ENCODE measurements at places on chromosomes 16 and 17. TPM values are rescaled to one million over a fixed set of nuclear protein-coding genes. Genes with fewer than 3 reads are reported as not detected.

SLC5A11 gene
- not detected for total RNA-seq

KRT25 gene
- total RNA-seq: not detected

GRCh38 chr17:77343031-77343800 is 202.4 kb downstream of the SEC14L1 start:
- DNase-seq: no peak

SCARF1 gene
- total RNA-seq: 9.5 TPM

- DNase-seq: no peak
Measured at GRCh38 chr16:65827231-65827630, 539.3 kb upstream of the CDH5 start.

- DNase-seq: no peak
Measured at GRCh38 chr17:41413353-41413957, 10.9 kb downstream of the KRT37 start.

UNC13D gene
- total RNA-seq: 158 TPM

ITGAX gene
- total RNA-seq: 45.9 TPM

GRCh38 chr17:40068129-40068581 is 5.4 kb downstream of the THRA start:
- no peak for DNase-seq

RPTOR gene
- 68.2 TPM for total RNA-seq

GRCh38 chr16:85056211-85056748 is 28.7 kb downstream of the KIAA0513 start:
- peak; percentile 62 for DNase-seq

DNA sequence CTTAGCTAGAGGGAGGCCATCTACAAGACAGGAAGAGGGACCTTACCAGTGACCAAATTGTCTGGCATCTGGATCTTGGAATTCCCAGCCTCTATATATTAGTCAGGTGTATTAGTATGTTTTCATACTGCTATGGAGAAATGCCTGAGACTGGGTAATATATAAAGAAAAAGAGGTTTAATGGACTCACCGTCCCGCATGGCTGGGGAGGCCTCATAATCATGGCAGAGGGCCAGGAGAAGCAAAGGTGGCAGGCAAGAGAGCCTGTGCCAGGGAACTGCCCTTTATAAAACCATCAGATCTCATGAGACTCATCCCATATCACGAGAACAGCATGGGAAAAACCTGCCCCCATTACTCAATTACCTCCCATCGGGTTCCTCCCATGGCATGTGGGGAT is 500.2 kb downstream of the SHISA9 start:
- DNase-seq: no peak

DNA sequence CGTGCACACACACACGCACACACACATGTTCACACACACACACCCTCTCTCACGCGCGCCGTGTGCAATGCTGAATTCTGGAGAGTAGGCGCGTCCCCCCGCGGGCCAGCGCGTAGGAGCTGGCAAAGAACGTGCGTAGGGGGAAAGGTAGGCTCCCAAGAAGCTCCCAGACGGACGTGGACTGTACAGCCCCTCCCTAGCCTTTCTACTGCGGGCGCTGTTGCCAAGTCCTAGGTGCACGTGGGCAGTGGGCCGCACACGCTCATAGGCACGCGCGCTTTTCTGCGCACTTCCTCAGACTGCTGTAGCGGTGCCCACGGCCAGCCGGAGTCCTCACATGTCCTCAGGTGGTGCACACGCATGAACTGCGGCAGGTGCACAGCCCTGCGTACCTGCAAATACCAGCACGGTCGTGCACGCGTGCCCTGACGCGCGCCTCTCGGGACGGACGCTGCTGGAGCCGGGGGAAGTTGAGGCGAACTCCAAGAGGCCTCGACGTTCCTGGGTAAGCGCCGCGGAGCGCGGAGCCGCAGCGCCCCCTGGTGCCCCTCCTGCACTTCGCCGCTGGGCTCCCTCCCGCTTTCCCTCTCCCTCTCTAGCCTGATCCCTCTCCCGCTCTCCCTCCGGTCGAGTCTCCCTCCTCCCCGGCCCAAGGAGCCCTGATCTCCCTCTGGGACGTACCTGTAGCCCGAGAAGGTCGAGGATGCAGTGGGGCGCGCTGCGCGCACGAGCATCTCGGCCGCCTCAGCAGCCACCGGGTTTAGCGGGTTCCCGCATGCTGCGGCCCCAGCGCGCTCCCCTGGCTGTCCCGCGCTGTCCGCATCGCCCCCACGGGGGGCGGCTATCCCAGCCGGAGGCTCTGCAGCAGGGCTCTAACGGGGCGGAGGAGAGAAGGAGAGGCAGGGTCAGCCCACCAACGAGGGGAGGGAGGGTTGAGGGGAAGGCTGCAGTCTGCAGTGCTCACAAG is 749 bp downstream of the GRIN2A start:
- DNase-seq: peak; percentile 82

DNA sequence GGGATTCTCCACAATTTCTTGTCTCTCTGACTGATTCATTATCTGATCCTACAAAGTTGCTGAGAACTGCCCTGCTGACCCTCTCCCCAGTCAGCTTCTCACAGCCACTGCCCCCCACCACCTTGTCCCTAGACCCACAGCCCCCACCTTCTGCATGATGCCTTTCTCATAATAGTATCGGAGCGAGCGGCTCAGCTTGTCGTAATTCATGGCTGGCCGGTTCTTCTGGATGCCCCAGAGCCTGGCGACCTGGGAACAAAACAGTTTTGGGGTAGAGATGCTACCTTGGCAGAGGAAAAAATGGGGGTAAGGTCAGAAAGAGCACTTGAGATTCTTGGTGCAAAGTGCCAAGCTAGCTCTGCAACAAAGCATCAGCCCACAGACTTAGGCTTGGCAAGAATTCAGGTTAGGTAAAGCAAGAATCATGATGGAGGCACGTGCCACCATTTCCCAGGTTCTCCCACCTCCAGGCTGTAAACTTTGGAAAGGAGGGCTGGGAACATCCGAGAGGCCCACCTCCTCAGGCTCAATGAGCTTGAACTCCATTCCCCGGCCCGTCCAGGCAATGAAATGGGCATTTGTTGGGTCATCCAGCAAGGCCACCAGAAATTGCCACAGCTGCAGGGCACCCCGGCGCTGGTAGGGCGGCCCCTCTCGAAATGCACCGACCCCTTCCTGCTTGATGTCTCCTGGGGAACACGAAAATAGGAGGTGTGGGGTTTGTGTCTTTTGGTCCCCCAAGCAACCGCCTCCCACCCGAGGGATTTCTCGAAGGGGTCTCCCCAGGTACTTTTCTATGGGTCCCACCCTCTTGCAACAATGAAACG is 16.9 kb downstream of the ETV4 start:
- no peak for DNase-seq

GRCh38 chr16:35754391-35755369 is 2295.3 kb downstream of the TP53TG3F start:
- DNase-seq: no peak

TBC1D3I gene
- total RNA-seq: 1.9 TPM

DNA sequence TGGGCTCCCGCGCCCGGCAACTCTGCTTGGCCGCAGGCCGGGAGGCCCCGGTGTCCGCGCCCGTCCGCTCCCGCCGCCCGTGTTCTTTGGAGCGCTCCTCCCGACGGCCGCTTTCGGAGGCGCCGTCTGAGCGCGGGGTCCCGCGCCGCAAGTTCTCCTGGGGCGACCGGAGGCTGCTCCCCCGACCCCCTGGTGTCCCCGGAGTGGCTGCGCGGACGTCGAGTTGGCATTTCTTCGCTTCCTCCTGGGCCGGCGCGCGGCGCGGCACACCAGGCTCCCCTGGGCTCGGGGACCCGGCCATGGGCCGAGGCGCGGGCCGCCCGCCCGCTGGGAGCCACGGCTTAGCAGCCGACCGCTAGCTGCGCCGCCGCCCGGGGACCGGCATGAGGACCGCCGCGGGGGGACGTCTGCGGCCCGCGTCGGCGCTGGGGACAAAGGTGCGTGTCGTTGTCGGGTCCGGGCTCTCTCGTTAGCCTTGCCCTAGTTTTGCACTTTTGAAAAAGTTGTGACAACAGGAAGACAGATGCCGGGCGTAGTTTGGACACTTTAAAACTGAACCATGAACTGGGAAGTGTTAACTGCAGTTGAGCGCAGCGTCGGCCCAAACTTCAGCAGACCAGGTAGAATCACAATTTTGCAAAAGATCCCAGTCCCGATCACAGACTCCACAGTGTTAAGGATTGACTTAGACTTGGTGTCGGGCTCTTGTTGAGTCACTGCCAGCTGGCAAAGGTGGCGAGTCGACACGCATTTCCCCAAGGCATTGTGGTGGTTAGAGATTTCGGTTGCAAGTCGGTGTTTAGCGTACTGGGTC is 700 bp downstream of the UBN1 start:
- DNase-seq: peak; percentile 84

- DNase-seq: no peak
Measured at GRCh38 chr17:71409712-71410111, 711.1 kb upstream of the SOX9 start.

DNA sequence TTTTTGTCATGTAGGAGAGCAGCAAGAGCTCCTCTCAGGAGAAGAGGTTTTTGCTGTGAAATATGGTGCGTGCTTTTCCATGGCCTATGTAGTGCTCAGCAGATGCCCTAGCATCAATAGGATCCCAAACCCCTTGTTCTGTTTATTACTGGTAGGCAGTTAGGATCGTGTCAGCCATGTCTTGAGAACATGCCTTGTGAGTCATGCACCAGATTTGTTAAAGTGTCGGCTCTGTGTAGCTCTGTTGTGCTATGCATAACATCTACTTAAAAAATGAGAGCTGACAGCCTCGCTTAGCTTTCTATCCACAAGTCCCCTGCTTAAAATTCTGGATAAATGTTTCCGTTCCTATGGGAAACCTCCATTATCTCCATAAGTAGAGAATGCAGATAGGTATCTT is 4.4 kb upstream of the EIF4A3 start:
- DNase-seq: no peak

- peak; percentile 74 for DNase-seq
Measured at GRCh38 chr16:28491230-28491969, 474 bp downstream of the CLN3 start.

DNA sequence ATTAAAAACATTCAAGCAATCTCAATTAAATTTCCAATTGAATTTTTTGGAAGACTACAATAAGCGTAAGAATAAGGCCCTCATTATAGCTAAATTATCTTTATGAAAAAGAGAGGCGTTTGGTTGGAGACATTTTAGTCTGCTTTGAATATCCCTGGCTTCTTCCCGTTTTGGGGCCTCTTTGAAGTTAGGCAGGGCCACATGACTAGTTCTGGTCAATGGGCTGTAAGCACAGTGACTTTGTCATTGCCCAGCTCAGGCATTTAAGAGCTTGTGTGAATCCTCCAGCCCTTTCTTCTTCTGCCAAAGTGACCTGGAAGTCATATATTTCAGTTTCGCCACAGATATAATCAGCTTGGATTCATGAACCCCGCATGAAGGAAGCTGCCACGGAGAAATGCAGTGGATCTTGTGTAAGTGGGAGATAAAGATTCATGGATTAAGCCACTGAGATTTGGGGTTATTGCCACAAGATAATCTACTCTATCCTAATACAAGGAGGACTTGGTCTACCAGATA is 21.7 kb upstream of the UBTF start:
- no peak for DNase-seq

C16orf92 gene
- not detected for total RNA-seq

- DNase-seq: no peak
Measured at GRCh38 chr17:19541445-19541844, 7.8 kb downstream of the SLC47A1 start.

DNA sequence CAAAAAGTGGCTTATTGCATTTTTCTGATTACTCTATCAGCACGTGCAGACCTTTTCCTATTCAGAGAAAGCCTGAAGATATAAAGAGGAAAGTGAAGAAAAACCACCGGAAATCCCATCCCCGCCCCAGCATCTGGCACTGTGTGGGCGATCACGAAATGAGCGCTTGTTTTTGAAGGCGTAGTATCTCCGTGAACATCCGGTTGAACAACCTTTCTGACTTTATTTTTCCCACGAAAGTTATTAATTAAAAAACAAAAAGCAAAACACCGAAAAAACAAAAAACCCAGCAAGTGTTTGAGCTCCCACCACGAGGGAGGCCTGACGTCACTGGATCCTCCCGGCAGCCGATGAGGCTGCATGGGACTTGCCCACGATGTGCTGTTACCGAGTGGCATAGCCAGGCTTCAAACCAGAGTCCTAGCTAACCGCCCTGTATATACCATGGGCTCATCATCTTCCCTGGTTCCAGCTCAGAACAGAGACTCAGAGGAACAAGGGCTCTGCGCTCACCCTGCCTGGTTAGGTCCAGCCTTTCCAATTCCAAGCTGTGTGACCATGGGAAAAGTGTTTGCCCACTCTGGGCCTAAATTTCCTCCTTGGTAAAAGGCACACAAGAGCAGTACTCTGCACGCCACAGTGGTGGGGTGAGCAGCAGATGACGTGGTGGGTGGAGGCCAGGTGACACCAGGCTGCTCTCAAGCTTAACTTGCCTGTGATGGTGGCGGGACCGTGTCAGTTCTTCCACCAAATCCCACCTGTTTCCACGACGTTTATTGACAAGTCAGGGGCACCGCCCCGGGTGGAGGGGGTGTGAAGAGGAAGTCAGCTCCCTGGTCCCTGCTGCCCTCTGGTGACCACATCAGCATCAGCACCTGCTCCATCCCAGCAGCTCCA is 34.3 kb upstream of the IL21R start:
- DNase-seq: peak; percentile 94

GRCh38 chr17:37698911-37699255 is 46.0 kb downstream of the HNF1B start:
- DNase-seq: no peak

RRAD gene
- total RNA-seq: 1.3 TPM

ST6GALNAC1 gene
- 0.35 TPM for total RNA-seq

- DNase-seq: no peak
Measured at GRCh38 chr16:4915226-4915761, 21.7 kb downstream of the PPL start.

KRTAP9-2 gene
- not detected for total RNA-seq

- peak; percentile 77 for DNase-seq
Measured at GRCh38 chr17:28335959-28336871, 654 bp downstream of the TNFAIP1 start.

DNA sequence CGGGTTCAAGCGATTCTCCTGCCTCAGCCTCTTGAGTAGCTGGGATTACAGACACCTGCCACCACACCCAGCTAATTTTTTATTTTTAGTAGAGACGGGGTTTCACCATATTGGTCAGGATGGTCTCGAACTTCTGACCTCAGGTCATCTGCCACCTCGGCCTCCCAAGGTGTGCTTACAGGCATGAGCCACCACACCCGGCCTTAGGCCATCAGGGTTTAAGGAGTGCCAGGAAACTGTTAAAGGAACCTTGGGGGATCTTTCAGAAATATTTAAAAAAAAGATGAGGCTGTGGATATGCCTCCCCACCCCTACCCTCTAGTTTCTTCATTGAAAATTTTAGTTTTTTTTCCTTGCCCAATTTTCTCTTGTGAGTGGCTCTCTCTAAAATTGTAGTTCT is 31.4 kb upstream of the UBE2G1 start:
- no peak for DNase-seq

- no peak for DNase-seq
Measured at GRCh38 chr17:57365420-57365819, 109.1 kb downstream of the MSI2 start.

Measured in activated CD4-positive, alpha-beta T cell treated with anti-CD3 and anti-CD28 coated beads, Interleukin-2, amount 10 ng/mL, durations not matched to agents 24 days and 14 days (primary cell).